ENCODE measurements at places on chromosomes 3 and 15.

DNA sequence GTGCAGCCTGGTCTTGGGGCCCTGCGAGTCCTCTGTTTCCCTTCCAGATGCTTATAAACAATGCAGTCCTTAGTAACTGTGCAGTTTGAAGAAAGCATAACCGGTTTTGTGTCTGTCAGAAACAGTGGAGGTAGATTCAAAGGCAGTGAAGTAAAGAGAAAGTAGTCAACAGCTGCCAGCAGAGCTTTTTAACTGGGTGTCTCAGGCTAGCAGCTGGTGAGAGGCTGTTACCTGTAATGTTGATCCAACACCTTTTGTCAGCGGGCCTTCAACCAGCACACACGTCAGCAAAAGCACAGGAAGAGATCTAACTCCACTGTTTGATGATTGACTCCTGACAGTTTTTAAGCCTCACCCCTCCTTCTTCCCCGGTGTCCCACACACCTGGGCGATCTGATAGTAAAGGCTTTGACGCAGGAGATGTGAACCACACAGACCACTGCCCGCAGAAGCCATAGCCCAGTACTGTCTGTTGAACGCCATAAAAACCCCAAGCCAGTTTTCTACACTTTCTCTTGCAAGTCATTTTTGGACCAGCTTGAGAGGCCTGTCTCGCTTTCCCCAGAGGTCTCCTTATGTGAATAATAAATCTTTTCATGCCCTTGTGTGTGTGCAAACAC lies 178.0 kb downstream of the FMN1 start:
- no peak for DNase-seq

- no peak for DNase-seq
Observed at GRCh38 chr3:12017516-12017915, 13.3 kb downstream of the SYN2 start.

DNA sequence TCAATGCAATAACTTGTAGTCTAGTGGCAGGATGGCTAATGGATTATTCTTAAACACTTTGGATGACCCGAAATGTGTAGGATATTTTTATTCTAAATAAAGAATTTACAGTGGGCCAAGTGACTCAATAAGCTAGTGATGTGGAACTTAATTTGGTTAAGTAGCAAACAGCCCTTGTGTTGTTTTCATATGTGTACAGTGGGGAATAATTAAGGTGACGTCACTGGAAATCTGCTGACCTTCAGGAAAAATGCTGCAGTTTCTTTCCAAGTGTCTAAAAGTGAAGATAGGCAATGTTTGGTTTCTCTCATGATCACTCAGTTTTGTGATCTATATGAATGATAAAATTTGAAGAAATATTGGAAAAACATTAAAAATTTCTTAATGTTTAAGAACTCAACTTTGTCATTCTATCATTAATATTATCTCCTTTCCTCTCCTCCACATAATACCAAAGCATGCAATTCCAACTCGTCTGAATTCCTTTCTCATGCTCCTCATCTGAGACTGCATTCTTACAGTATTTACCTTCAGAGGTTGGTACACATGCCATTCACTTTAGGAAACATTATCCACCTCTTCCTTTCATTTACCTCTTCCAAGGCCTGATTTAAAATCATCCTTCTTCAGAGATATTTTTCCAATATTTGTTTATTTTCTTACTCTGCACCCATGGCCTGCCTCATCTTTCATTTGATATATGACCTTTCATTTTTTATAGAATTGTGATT lies 414.6 kb upstream of the ARPP21 start:
- DNase-seq = no peak

GRCh38 chr3:114155370-114155821 lies 23.5 kb downstream of the DRD3 start:
- no peak for DNase-seq

DNA sequence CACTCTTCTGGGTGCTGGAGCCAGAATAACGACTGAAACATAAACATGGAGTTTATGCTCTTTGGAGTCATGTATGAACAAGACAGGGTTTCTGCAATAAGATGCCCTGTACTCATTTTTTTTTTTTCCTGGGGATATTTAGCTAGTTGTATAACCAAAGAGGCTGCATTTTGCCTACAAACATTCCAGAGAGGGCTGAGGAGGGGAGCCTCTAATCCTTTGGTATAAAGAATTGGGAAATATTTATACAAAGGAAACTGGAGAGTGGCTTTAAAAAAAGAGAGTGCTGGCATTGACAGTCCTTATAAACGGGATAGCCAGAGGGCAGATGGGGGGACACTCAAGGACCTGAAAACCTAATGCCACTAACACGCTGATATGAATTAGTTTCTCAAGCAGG lies 32.4 kb upstream of the GAP43 start:
- no peak for DNase-seq

- DNase-seq = no peak
Observed at GRCh38 chr3:25281041-25281731, 146.9 kb upstream of the RARB start.

- no peak for DNase-seq
Observed at GRCh38 chr3:112448939-112449338, 50.3 kb downstream of the BTLA start.
